K562 (cell line): ENCODE measurements at places on chromosomes 7 and 10. TPM values are rescaled to one million over a fixed set of nuclear protein-coding genes. Genes with fewer than 3 reads are reported as not detected.

- DNase-seq = peak; percentile 83
- H3K36me3 ChIP-seq = no peaks in the 10 kb centered on the region; the same call in 2 of the 3 replicates
- H3K27me3 ChIP-seq = no peaks in the 10 kb centered on the region
Measured at GRCh38 chr7:77538281-77539212, 1.5 kb downstream of the PTPN12 start.

GRCh38 chr7:50867034-50867356, 84.3 kb upstream of the GRB10 start:
- H3K27ac ChIP-seq = no peak overlapping the region
- no peaks in the 10 kb centered on the region for H3K36me3 ChIP-seq
- no peaks in the 10 kb centered on the region for H3K4me1 ChIP-seq
- peaks cover 35% of the 10 kb centered on the region for H3K27me3 ChIP-seq

DNA sequence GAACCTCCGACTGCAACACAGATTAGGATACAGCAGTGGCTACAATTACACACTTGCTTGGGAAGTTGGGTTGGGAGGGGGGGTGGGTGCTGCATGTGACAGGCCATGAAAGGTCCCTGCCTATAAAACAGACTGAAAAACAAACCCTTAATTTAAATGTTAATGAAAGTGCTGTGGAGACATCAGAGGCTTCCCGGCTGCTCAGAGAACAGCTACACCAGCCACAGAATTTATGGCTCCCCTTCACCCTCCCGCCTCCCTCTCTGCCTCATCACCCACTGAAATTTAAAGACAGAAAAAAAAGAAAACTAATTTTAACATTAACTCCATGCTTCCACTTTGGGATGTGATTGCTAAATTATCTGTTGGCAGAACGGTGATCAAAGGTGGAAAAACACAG, 34.7 kb downstream of the FBXW4 start:
- no peaks in the 10 kb centered on the region for H3K27me3 ChIP-seq
- no peaks in the 10 kb centered on the region for H3K4me1 ChIP-seq
- no peak overlapping the region for H3K27ac ChIP-seq
- no peaks in the 10 kb centered on the region for H3K36me3 ChIP-seq

GRCh38 chr10:77230194-77230593, 407.4 kb downstream of the KCNMA1 start:
- no peak overlapping the region for H3K27ac ChIP-seq
- no peaks in the 10 kb centered on the region for H3K36me3 ChIP-seq
- no peak for DNase-seq
- H3K4me1 ChIP-seq = no peaks in the 10 kb centered on the region
- no peak overlapping the region for H3K4me3 ChIP-seq
- 0 out of 3 replicates have a peak, but pooled peaks cover 2% of the 10 kb centered on the region for H3K27me3 ChIP-seq

CALCR gene
- total RNA-seq = 0.09 and 0.16 TPM in 2 replicates

SHTN1 gene
- 18.6 and 19.1 TPM in 2 replicates for total RNA-seq

CDC14C gene
- not detected in 2 replicates for total RNA-seq

PLEKHS1 gene
- total RNA-seq = not detected in 2 replicates

FAM20C gene
- 0.09 and 0.20 TPM in 2 replicates for total RNA-seq
